CD4-positive, alpha-beta T cell treated with Interleukin-6 at 100 ng/mL for 8 hours (primary cell): ENCODE measurements at places on chromosomes 3 and 15.

DNA sequence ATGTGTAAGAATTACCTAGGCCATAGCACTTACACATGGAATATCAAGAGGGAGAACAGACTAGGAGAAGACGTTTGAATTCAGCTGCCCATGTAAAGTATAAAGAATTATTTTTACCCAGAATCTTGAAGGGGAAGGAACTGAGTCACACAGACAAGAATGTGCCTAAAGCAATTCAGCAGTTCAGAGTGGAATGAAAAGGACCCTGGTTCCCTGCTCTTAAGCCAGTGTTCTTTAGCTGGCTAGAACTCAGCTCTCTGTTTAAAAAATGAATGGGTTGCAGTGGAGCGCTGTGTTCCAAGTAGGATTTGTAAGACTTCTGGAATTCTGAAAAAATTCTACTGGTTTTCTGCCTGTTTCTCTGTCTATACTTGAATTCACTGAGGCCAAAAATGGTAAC lies 440.2 kb downstream of the LPP start:
- no peak for DNase-seq

- DNase-seq: no peak
Measured at GRCh38 chr15:70447081-70447480, 316.3 kb downstream of the UACA start.

DNA sequence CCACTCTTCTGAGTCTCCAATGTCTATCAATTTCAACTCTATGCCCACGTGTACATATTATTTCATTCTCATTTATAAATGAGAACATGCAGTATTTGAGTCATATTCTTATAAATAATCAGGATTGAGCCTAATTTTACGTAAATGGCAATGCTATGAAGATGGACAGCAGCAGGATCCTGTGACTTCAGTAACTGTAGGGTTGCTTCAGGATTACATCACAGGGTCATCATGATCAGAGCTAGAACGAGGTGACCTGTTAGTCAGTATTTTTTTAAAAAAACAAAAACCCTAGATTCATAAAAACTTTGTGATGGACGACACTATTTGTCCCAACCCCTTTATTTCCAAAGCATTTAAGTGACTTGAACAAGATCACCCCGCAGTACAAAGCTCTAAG lies 21.8 kb downstream of the SHC4 start:
- no peak for DNase-seq

DNA sequence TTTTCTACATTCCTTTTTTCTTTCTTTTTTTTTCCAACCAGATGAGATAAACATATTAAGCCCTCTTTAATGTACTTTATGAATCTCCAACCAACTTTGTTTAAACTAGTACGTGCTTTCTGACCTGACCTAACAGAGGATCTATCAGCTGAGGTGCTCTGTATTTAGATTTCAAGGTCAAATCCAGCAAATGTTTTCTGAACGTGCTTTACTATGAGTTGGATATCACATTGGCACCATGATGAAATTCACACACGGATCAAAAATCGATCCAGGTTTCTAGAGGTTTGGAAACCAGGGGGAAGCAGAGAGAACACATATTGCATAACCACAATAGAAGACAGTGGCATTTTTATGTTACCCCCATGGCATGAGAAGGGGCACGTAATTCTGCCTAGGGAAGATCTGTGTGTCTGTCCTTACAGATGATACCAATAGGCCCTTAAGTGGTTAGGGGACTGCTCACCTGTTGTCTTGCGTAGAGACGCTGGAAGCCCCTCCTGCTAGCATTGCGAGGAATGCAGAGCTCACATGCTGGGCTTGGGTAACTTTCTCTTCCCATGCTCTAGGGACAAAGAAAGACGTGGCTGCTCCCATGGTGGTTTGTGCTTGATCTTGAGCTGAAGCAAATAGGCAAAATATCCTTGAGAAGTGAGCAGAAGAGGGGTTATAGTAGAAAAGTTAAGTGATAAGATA lies 59.3 kb upstream of the ABHD10 start:
- no peak for DNase-seq

- DNase-seq: no peak
Measured at GRCh38 chr15:60973637-60974415, 255.3 kb downstream of the RORA start.

GRCh38 chr3:143252931-143253330 lies 133.4 kb downstream of the CHST2 start:
- DNase-seq: no peak

DNA sequence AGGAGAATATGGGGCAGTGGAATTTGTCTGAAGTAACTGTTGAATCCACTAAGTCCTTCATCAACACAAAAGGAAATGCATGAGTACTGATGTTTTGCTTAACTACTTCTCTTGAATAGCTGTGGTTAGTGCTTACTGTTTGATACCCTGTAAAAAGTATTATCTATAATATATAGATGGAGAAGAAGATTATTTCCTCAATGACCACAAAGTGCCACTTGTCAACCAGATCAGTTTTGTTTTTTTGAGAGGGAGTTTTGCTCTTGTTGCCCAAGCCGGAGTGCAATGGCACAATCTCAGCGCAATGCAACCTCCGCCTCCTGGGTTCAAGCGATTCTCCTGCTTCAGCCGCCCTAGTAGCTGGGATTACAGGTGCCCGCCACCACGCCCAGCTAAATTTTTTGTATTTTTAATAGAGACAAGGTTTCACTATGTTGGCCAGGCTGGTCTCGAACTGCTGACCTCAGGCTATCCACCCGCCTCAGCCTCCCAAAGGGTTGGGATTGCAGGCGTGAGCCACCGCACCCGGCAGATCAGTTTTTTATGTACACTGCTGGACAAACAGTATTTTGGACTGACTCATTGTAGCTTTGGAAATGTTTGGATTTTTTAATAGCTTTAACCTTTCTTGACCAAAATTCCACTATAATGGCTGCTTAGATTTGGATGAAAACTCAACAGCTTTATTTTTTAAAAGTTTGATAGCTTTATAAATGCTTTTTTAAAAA lies 1.5 kb upstream of the RPLP1 start:
- no peak for DNase-seq
